Mesothelial cell of epicardium (in vitro differentiated cells): ENCODE measurements at places on chromosomes 3 and 15.

- DNase-seq = no peak
Observed at GRCh38 chr3:123409443-123410148, 39.3 kb downstream of the ADCY5 start.

DNA sequence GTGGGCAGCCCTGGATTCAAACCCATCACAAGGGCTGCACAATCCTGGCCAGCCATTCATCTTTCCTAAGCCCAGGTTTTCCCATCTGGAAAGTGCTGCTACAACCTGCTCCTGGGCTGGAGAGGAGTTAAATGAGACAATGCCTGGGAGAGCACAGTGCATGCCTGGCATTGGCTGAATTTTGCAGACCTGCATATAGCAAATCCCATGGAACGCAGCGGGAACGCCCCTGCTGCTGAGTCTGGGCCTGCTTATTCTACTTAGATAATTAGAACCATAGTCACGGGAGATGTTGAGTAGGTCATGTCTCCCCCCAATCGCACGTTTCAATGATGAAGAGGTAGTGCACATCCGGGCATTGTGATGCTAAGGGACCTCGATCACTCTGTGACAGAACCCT lies 46.6 kb downstream of the ABTB1 start:
- DNase-seq = no peak

GRCh38 chr3:18830087-18830486 lies 318.2 kb upstream of the KCNH8 start:
- DNase-seq = no peak

GRCh38 chr15:80588801-80589200 lies 106.3 kb upstream of the ABHD17C start:
- no peak for DNase-seq

DNA sequence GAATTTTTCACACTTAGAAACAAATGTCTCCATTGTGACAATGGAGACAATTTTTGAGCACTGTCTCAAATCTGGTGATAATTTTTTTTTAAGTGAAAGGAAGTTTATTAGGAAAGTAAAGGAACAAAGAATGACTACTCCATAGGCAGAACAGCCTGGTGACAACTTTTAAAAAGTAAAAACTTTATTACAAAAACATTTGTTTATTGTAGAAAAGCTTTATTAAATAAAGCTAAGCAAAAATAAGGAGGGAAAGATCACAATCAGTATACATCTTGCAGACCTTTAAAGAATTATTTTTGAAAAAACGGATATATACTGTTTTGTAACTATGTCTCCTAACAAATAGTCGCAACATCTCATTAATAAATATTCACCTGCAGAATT lies 688 bp upstream of the OXSM start:
- no peak for DNase-seq

DNA sequence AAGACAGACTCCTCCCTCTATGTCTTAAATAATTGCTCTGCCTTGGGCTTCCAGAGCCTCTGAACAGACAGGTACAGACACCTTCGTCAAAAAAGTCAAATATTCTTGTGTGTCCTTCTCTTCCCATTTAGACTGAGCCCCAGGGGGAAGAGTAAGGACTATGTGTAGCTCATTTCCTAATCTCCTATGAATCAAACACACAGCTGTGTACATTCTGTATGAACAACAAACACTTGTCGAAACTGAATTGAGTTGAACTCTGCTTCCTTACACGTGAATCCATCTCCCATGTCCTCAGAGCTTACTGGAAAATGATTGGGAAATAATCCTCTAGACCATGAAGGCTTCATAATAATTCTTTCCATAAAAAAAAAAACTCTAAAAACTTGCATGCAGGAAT lies 80.8 kb downstream of the MOBP start:
- DNase-seq = no peak

DNA sequence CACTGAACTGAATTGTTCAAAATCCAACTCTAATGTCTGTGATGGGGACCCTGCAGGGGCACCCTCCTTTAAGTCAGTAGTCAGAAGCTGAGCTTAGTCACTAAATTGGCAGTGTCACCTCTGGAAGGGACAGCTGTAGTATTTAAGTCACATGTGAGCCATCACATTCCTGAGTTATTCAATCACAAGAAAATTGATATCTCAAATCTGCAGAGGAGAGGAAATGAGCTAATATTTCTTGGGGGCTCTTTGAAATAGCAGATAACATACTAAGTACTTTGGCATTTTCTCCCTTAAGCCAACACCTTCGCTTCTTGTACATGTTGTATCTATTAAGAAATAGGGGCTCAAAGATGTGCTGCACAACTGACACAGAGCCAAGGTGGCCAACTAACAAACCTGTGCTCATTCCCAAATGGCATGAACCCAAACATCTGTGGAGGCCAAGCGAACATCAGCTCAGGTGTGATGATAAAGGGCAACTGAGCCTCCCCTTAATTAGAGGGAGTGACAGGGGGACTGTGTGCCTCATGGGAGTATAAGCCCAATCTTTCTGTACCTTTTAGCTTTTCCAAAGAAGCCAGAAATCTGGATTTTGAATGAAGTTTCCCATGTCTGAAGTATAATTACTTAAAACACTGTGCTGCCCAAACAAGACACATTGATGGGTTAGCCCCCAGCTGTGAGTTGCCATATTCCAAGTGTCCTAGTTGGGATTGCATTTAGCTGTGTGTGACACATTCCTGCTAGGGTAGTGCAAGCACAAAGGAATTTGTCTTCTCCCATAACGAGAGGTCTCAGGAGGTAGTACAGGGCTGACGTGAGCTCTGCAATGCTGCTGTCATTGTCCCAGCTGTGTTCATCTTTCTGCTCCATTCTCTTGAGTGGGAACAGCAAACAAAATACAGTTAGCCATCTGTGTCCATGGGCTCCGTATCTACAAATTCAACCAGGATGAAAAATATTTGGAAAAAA lies 63.3 kb downstream of the ABHD5 start:
- no peak for DNase-seq

DNA sequence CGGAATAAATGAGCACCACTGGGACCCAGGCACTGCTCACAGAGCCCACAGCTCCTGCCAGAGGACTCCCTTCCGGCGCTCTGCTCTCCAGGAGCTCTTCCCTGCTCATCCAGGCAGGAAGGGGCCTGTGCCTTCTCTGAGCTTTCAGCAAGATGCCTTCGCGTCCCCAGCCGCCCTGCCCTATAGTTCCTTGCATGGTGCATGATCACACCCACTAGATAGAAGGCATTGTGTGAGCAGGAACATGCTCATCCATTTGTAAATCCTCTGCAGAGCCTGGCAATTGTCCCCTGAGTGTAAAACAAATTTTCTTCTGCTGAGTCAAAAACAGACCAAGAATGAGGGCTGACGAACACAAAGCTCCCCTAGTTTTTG lies 181.6 kb downstream of the MEGF11 start:
- no peak for DNase-seq

- DNase-seq = no peak
Observed at GRCh38 chr15:47888385-47889100, 171.2 kb downstream of the SEMA6D start.

DNA sequence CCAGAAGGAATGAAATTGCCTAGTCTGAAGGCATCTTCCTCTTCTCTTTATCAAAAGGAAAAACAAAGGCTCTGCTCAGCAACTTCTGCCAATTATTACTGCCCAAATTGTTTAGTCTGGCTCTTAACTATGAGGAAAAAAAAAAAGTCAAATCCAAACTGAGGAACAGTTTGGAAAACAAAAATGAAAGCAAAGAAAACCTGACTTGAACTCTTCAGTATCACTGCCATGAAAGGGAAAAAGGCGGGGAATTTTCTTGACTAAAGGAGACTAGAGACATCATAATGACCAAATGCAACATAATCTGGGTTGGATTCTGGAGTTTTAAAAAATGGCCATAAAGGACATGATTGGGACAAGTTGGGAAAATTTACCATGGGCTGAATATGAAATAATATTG lies 156.3 kb downstream of the STT3B start:
- DNase-seq = no peak

DNA sequence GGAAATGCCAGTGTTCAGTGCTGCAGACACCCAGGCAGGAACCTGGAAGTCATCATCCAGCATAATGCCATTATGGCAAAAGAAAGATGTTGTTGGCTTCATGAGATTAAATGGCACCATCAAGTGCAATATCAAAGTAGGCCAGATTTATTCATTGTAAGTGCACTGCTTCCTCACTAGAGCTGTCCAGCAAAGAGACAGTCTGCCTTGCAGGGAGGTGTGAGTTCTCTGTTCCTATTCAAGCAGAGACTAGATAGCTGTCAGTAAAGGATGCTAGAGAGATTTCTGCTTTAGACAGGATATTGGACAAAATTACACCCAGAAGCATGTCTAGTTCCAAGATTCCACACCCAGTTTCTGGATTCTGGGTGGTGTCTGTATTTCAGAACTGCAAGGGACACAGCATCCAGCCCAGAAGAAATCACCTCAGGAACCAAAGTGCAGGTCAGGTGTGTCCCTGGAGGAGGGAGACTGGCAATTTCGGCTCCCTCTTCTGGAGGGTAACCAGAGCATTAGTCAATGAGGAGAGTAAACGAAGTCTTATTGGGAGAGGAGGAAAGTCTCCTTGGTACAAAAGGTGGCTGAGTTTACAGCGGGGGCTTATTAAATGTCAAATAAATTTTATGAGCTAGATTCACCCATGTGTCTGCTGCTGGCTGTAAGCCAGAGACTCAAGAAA lies 377.3 kb downstream of the EPHB1 start:
- DNase-seq = no peak

- DNase-seq = no peak
Observed at GRCh38 chr3:63231643-63232042, 46.5 kb upstream of the SYNPR start.

DNA sequence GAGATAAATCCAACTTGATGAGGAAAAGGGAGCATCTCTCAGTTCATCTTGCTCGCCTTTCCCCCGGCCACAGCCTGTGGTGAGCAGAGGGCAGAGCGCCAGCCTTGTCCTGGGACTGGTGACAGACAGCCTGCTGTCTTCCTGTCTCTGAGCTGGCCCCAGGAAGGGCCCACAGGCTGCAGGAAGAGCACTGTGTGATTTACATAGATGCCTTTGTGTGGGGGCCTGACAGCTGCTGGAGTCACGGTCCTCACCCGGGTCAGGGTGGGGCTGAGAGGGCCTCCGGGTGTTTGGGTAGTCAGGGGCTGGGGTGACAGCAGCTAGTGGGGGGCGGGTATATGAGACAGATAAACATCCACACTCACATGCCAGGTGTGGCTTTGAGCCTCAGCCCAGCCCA lies 29.3 kb downstream of the PLA2G4D start:
- DNase-seq = no peak

- DNase-seq = no peak
Observed at GRCh38 chr3:155465664-155466063, 172.2 kb upstream of the STRIT1 start.

- no peak for DNase-seq
Observed at GRCh38 chr3:2423143-2423542, 324.5 kb downstream of the CNTN4 start.

- DNase-seq = no peak
Observed at GRCh38 chr15:40081691-40082194, 26.9 kb downstream of the BMF start.

GRCh38 chr3:4314688-4315087 lies 11.5 kb downstream of the SETMAR start:
- no peak for DNase-seq

DNA sequence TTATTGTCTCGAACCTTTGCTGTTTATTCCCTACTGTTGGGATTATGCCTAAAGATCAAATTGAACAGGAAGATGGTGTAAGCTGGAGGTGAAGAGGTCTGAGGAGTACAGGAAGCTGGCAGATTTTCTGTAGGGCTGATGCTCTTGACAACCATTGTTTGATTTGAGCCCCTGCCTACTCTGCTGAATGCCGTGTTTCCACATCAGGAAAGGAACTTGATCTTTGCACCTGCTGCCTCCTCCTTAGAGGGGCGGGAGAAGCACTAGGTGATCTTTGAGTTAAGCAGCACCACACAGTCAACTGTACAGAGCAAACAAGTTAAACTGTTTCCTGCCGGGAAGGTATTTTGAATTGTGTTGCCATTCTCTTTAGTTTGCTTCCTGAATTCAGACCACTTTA lies 364.6 kb upstream of the EPHA6 start:
- DNase-seq = no peak

GRCh38 chr15:37682304-37682703 lies 252.1 kb upstream of the TMCO5A start:
- DNase-seq = no peak

GRCh38 chr3:178785961-178786360 lies 249.7 kb downstream of the KCNMB2 start:
- DNase-seq = no peak

DNA sequence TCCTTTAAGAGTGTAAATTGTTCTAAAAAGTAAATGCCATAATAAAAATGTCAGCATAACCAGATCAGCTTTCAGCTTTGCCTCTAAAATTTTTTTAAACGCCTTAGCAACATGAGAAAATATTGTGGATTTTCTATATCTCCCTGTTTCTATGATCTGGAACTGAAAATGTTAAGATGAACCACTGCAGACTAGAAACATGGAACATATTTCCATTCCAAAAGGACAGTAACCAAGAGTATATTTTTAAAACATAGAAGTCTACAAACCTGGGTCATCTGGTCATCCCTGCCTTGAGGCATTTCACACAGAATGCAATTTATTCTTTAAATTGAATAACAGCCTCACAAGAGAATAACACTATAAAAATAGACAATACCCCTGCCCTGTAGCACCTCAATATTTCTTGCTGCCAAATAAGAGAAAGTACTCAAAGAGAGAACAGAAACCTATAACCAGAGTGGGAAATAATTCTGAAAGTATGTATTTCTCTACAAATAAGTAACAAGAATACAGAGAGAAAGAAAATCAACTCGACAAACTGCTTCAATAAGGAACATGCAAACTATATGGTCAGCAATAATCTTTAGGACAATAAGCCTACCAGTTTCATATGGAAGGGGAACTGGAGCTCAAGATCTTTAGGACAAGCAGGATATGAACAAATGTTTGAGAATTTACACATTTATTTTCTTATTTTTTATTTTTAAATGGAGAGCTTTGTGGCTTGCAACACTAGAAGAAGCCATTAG lies 949.0 kb downstream of the EPHA3 start:
- DNase-seq = no peak

GRCh38 chr15:101310161-101310480 lies 15.1 kb upstream of the SNRPA1 start:
- no peak for DNase-seq

- DNase-seq = no peak
Observed at GRCh38 chr3:27630885-27631284, 91.2 kb downstream of the EOMES start.

GRCh38 chr15:98891301-98891700 lies 116.3 kb downstream of the PGPEP1L start:
- no peak for DNase-seq

DNA sequence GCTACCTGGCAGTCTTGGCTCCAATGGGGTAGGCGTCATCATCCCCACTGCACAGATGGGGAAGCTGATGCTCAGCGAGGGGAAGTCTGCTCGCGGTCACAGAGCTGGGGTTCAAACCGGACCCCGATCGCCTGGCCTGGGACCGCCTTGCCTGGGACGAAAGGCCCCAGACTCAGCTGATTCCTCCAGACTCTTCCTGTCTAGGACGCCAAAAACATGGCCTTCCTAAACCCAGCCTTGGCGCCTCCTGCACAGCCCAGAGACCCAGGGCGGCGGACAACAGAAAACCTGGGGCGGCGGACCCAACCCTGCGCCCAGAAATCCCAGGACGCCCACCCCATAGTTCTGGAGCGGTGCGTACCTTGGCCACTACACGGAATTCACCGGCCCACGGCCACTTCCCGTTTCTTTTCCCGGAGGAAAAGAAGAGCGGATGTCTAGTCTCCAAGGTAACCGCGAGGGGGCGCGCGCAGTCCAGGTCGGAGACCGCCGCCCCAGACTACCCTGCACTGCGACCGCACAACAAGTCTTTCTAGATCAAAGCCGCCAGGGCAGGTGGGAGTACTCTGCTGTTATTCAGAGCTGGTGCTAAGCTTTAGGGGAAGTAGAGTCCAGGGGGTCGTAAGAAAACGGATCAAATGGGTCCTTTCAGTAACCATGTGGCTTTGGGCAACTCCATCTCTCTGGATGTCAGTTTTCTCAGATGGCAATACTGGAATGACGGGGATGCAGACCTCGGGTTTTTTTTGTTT lies 4.9 kb upstream of the IL17RD start:
- peak; percentile 89 for DNase-seq
